T-helper 1 cell (primary cell): ENCODE measurements at places on chromosomes 7 and 10.

DNA sequence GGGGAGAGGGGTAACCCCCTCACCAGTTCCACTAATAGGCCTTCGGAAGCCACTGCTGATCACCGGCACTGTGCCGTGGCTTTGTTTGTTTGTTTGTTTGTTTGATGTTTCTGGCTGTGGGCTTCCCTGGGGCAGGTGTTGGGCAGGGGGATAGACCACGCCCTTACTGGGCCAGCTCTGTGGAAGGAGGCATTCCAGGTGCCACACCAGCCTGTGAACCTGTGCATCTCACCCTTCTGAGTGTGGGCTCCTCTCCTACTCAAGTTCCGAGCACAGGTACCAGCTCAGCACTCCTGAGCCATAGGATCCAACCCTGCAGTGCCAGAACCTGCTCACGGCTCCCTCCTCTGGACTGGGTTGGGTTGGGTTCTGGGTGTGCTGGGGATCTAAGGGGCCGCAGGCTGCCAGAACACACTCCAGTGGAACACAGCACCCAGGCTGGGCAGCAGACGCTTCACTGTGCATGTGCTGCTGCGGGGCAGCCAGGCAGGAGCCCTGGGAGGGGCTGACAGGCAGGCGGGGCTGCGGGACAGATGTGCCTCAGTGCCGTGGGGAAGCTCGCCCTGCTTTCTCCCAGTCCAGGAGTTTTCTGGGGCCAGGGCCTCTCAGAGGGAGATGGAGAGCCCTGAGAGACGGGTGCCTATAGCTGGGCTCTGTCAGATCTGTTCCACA lies 1053.9 kb downstream of the CNTNAP2 start:
- no peak for DNase-seq

GRCh38 chr10:63769367-63769766 lies 248.2 kb downstream of the REEP3 start:
- no peak for DNase-seq

DNA sequence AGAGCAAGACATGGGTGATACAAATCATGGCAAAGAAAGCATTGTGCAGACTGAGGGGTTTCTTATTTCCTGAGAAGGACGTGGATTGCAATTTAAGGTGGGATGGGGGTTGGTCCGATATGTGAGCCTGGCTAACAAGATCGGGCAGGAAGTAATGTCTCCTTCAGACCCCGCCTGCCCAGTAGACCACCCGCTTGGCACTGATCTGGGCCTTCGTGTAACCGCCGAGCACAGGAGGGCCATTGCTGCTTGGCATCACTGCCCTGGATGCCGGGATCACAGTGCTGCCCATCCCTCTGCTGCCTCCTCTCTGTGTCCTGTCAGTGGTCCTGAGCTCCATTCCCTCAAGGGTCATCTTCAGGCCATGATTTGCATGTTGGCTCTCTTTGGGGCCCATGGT lies 214.6 kb upstream of the ZNF32 start:
- no peak for DNase-seq

DNA sequence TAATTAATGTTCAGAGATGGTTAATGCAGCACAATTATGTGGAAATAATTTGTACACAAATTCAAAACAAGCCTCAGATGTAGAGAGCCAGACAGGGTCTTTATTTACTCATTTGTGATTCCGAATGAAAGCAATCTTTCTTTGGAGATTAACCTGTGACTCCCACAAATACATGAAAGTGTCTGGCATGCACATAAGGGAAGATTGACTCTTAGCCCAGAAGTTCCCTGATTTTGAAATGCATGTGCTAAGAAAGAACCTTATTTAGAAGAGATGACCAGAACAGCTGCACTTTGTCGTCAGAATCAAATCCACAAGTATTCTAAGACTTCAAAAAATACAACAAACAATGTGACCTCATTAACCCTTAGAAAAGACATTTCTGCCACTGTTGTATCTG lies 45.1 kb downstream of the RNLS start:
- no peak for DNase-seq

GRCh38 chr7:156166692-156167416 lies 354.6 kb upstream of the SHH start:
- no peak for DNase-seq

DNA sequence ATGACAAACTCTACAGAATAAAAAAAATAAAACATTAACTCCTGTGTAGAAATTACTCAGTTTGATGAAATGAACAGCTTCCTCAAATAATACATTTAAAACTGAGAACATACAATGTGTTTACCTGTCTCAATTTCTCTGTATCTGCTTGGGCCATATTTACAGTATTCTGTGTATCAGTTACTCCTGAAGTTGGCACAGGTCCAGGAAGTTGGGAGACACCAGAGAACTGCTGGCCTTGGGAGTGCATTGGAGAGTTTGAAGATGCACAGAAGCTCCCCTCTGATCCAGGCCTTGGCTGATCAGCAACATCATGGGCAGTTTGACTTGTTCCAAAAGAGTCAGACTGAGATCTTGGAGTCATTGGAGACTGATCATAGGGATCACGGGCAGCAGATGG lies 155.1 kb downstream of the GALNT11 start:
- no peak for DNase-seq

DNA sequence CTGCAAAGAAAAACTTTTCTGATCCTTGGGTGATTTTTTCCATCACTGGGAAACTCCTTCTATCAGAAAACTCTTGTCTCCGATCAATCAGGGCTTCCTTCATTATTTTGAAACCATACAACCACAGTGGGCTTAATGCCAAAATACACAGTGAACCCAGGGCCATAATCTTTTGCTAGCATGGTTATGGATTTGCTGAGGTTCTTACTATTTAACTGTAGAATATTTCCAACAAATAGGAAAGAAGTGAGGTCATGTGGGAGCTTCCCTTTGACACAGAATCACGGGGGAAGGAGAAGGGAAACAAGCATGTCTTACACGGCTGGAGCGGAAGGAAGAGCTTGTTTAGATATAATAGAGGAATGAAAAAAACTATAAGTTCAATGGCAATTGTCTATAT lies 1241.7 kb downstream of the REEP3 start:
- DNase-seq: no peak

- DNase-seq: no peak
Observed at GRCh38 chr10:6195376-6195775, 7.4 kb upstream of the PFKFB3 start.

DNA sequence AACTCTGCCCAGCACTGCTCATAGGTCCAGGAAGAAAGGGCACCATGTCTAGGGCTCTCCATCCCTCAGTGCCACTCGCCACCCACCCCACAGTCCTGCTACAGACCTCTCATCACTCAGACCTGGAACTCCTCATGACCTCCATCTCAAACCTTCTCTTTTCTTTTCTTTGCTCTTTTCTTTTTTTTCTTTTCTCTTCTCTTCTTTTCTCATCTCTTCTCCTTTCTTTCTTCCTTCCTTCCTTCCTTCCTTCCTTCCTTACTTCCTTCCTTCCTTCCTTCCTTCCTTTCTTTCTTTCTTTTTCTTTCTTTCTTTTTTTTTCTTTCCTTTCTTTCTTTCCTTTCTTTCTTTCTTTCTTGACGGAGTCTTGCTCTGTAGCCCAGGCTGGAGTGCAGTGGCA lies 122.2 kb downstream of the KLF6 start:
- no peak for DNase-seq
